ENCODE measurements at places on chromosomes 13 and 19. TPM values are rescaled to one million over a fixed set of nuclear protein-coding genes. Genes with fewer than 3 reads are reported as not detected.

SUGP1 gene
- 41.6 TPM for total RNA-seq

STK24 gene
- total RNA-seq = 63.5 TPM

UHRF1 gene
- total RNA-seq = 1.00 TPM

ADPRHL1 gene
- 480 TPM for total RNA-seq

CEACAM21 gene
- 0.27 TPM for total RNA-seq

ZNF324 gene
- total RNA-seq = 5.1 TPM

C1QTNF9 gene
- total RNA-seq = 0.83 TPM

CEACAM3 gene
- total RNA-seq = 0.97 TPM

SCN1B gene
- 58.7 TPM for total RNA-seq

ZNF805 gene
- total RNA-seq = 12.8 TPM

CEACAM16 gene
- not detected for total RNA-seq

- DNase-seq = no peak
Measured at GRCh38 chr19:8233370-8233769, 24.2 kb downstream of the CERS4 start.

- DNase-seq = no peak
Measured at GRCh38 chr13:94232956-94233355, 246.5 kb downstream of the DCT start.

DNA sequence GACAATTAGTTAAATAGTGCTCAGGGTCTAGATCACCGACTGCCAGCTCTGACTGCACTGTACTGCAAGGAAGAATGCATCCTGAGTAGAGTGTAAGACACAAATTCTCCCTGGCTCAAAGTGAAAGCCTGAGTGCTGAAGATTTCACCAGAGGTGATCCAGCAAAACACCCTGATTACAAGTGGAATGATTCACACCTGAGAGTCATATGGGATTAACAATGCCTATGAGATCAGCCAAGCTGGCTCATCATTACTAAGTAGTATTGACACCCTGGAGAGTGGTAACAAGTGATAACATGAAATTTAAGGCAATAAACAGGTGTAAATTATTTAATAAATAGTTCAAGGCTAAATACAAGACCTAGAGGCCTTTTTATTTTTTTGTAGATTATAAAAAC is 403.8 kb upstream of the PRR20A start:
- no peak for DNase-seq

- no peak for DNase-seq
Measured at GRCh38 chr19:18733196-18733647, 49.7 kb downstream of the CRTC1 start.

GRCh38 chr13:42681326-42682100 is 99.9 kb upstream of the FAM216B start:
- DNase-seq = no peak

DNA sequence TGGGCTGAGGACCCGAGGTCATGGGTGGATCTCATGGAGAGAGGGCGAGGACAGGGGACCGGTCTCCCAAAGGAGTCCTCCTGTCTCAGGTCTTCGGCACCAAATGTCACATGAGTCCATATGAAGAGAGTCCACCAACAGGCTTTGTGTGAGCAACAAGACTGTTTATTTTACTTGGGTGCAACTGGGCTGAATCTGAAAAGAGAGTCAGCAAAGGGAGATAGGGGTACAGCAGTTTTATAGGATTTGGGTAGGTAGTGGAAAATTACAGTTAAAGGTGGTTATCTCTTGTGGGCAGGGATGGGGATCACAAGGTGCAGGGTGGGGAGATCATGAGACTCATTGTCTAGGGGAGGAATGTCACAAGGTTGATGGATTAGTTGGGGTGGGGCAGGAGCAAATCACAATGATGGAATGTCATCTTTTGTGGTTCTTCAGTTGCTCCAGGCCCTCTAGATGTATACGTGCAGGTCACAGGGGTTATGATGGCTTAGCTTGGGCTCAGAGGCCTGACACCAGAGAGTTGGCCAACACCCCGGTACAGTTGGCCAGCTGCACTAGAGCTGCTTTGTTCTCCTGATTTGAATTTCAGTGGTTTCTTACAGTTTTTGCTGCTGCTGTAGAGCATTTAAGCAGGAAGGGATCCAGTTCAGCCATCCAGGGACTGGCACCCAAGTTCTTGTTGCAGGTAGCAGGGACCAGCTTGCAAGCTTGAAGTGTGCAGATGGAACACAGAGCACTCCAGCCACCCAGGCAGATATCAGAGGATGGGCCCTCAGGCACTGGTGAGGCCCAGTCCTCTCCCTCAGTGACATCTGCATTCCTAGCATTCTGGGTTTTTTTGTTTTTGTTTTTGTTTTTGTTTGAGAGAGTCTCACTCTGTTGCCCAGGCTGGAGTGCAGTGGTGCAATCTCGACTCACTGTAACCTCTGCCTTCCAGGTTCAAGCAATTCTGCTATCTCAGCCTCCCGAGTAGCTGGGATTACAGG is 26.4 kb upstream of the IGFL1 start:
- peak; percentile 53 for DNase-seq

GRCh38 chr13:88800505-88800904 is 1129.3 kb downstream of the SLITRK5 start:
- DNase-seq = no peak

GRCh38 chr13:59686798-59687394 is 476.8 kb downstream of the DIAPH3 start:
- no peak for DNase-seq

DNA sequence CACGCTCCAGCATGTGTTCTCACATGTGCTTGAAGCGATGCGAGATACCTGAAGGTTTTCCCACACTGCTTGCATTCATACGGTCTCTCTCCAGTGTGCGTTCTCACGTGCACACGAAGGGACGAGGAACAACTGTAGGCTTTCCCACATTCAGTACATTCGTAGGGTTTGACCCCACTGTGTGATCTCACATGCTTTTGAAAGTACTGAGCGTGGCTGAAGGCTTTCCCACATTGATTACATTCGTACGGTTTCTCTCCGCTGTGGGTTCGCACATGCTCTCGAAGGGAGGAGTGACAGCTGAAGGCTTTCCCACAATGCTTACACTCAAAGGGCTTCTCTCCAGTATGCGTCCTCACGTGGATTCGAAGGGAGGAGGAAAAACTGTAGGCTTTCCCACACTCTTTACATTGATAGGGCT is 11.3 kb downstream of the ZNF77 start:
- DNase-seq = no peak

- DNase-seq = no peak
Measured at GRCh38 chr19:48444129-48444935, 1.5 kb upstream of the GRWD1 start.

DNA sequence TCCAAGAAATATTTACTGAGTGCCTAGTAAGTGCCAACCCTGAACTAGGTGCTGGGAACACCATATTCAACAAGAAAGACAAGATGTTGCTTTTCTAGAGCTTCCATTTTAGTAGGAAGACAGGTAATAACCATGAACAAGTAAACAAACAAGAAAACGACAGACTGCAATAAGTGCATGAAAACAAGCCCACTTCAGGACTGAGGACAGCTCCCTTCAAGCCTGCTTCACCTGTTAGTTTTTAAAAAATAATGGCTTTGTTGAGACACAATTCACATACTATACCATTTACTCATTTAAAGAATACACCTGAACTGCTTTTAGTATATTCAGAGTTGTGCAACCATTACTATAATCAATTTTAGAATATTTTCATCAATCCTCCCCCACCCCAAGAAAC is 30.4 kb downstream of the CYP4F22 start:
- no peak for DNase-seq

DNA sequence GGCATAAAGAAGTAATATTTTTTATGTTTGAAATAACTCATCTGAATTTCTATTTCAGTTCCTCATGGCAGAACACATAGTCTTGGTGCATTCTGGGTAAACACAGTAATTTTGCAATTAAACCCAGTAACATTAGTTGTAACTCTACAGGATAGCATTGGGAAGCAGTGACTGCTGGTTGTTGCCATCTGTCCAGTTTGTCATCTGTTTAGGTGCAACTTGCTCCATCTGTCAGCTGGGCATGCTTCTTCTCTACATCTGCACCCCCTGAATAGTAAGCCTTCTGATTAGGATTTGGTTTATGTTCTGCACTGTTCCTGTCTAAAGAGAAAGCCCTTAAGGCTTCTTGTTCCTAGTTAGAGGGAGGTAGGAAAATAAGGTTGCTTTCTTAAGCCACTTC is 63.5 kb upstream of the CSNK1A1L start:
- DNase-seq = no peak

GRCh38 chr13:78147905-78148304 is 229.3 kb upstream of the EDNRB start:
- no peak for DNase-seq

- no peak for DNase-seq
Measured at GRCh38 chr19:53019684-53020083, 6.0 kb downstream of the ERVV-1 start.

GRCh38 chr19:17136021-17136420 is 60.4 kb downstream of the MYO9B start:
- DNase-seq = no peak

DNA sequence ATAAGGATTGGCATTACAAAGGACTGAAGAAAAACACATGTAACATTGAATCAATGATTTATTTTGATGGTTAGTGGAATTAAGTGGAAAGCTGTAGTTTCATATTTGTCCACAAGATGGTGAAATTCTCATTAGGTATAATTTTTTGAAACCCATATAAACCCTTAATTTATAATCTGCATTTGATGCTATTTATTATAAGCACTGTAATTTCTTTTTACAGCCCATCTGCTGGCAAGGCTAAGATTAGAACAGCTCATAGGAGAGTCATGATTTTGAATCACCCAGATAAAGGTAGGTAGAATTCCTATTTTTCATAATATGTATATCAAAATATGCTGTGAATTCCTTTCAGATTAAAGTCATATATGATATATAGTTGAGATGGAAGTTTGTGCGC is 62.2 kb downstream of the DNAJC15 start:
- DNase-seq = no peak

DNA sequence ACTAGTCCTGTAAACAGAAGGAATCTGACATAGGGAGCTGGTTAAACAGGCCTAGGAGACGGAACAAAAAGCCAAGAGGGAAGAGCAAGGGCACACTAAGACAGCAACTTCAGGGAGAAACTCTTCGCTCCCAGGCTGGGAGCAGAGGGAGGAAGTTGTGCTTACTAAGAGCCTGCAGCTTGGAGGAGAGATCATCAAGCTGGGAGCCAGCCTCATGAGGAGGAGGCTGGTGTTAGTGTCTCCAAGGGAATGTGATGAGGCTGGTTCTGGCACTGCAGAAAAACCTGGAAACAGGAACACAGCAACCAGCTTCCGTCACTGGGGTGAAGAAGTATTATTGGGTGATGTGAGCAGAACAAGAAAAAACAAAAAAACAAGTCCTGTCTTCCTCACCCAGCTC is 1027.3 kb downstream of the UQCRFS1 start:
- DNase-seq = no peak

DNA sequence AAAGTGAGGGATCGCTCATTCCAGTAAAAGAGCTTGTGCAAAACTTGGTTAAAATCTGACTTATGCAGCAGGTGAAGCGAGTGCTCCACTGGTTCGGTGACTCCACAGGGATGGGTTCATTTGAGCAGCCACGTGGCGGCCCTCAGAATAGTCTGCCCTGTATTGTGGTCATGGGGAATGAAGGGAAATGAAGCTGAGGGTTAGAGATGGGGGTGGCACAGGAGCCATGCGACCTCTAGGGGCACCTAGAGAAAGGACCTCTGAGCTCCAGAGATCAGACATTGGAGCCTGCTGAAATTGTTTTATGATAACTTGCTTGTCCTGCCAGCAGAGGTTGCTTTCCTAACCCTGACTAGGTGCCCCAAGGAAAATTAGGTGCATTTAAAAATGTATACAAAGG is 26.6 kb downstream of the CBY2 start:
- no peak for DNase-seq

GRCh38 chr13:37069597-37070103 is 10.2 kb upstream of the SUPT20H start:
- no peak for DNase-seq

DNA sequence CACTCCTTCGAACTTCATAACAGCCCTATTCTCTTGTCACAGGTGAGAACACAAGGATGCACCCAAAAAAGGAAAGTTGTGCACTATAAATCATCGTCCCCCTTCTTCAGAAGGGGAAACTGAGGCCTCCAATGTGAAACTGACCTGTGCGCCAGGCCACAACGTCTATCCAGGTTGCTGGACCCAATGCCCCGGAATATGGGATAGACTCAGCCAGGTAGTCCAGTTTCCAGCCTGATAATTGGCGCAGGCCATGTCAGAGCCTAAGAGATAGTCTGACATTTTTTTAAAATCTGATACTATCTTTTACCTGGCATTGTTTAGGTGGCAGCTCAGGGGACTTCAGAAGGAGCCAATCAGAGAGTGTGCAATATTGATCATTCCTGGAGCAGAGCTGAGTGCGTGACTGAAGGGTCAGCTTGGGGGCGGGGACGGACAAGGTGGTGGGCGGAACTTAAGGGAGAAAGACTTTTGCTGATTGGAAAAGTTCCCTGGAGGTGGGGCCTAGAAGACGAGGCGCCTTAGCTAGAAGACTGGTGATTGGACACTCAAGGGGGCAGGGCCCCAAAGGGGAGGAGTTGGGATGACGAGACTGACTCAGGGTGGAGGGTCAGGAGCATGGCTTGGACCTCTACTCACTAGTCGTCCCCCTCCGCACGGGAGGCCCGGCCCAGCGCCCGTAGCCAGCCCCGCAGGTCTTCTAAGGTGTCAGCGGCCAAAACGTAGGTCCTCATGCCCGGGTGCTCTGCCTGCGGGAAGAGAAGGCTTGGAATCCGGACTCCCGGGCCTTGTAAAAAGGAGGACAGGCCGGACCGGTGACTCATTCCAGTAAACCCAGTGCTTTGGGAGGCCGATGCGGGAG is 8.5 kb downstream of the PLEKHA4 start:
- no peak for DNase-seq

GRCh38 chr13:77703408-77703807 is 5.9 kb downstream of the SLAIN1 start:
- DNase-seq = no peak

DNA sequence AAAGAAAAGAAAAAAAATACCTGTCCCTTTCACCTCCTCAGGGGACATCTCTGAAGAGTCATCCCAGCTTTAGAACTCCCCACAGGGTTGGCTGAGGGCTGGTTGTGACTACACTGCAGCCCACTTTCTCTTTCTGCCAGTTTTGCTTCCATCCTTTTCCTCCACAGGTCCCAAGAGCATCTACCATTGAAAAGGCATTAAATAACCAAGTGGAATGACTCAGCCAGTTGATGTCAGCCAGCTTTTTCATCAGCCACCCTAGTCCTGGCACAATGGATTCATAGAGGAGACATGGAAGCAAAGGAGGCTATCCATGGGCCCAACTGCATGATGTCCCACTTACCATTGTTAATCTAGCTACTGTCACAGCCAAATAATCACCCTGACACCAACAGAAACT is 9.2 kb upstream of the RCBTB1 start:
- DNase-seq = no peak

- DNase-seq = no peak
Measured at GRCh38 chr19:7216373-7216902, 77.8 kb downstream of the INSR start.

DNA sequence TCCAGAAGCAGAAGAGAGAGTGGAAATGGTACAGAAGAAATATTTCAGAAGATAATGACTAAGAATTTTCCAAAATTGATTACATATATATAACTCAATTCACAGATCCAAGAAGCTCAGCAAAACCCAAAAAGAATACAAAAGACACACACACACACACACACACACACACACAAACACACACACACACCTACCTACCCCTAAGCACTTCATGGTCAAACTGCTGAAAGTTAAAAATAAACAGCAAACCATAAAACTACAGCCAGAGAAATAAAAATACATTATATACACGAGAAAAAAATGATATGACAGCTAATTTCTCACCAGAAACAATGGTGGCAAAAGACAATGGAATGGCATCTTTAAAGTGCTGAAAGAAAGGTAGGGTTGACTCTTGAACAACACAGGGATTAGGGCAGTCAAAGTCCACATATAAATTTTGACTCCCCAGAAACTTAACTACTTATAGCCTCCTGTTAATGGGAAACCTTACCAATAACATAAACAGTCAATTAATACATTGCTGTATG is 49.2 kb downstream of the DIAPH3 start:
- DNase-seq = no peak

Measured in cardiac septum (tissue), 1 donor.